Bladder microvascular endothelial cell (primary cell): ENCODE measurements at places on chromosomes 11 and 22. TPM values are rescaled to one million over a fixed set of nuclear protein-coding genes. Genes with fewer than 3 reads are reported as not detected.

Gene POU2AF1
- total RNA-seq: not detected in 2 replicates

Gene ASRGL1
- total RNA-seq: 27.6 and 33.4 TPM in 2 replicates

Gene SPI1
- not detected in 2 replicates for total RNA-seq

Gene TCN2
- total RNA-seq: 25.6 and 65.6 TPM in 2 replicates

Gene ZNF195
- 10.7 and 32.6 TPM in 2 replicates for total RNA-seq

Gene PRSS23
- 70.6 and 325 TPM in 2 replicates for total RNA-seq

Gene RAB36
- total RNA-seq: 0.32 and 0.88 TPM in 2 replicates
